ENCODE measurements at places on chromosomes 16 and 17. TPM values are rescaled to one million over a fixed set of nuclear protein-coding genes. Genes with fewer than 3 reads are reported as not detected.

The IRX6 gene
- total RNA-seq: 0.26 TPM

The GRAPL gene
- not detected for total RNA-seq

The HIGD1B gene
- total RNA-seq: not detected

The EMP2 gene
- 11.6 TPM for total RNA-seq

The WFIKKN1 gene
- not detected for total RNA-seq

The CEP295NL gene
- total RNA-seq: 0.81 TPM

The CCR7 gene
- not detected for total RNA-seq

The TMIGD1 gene
- not detected for total RNA-seq

The CD300E gene
- total RNA-seq: not detected

The KRT36 gene
- not detected for total RNA-seq

The PRR35 gene
- total RNA-seq: not detected

The TMEM238L gene
- not detected for total RNA-seq
